Fibroblast of pulmonary artery (primary cell): ENCODE measurements at places on chromosomes 12 and 14.

GRCh38 chr14:103808403-103809001 lies 38.9 kb downstream of the PPP1R13B start:
- peak; percentile 82 for DNase-seq

DNA sequence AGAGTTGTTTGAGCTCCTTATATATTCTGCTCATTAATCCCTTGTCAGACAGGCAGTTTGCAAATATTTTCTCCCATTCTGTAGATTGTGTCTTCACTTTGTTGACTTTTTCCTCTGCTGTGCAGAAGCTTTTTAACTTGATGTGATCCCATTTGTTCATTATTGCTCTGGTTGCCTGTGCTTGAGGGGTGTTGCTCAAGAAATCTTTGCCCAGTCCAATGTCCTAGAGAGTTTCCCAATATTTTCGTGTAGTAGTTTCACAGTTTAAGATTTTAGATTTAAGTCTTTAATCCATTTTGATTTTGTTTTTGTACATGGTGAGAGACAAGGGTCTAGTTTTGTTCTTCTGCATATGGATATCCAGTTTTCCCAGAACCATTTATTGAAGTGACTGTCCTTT lies 19.8 kb downstream of the ABCC9 start:
- no peak for DNase-seq

- DNase-seq = peak; percentile 90
Observed at GRCh38 chr12:75704664-75705063, 193.3 kb upstream of the KRR1 start.

- DNase-seq = peak; percentile 82
Observed at GRCh38 chr12:123237646-123238329, 4.6 kb downstream of the MTRFR start.

GRCh38 chr12:89568484-89568883 lies 42.6 kb upstream of the POC1B start:
- no peak for DNase-seq

DNA sequence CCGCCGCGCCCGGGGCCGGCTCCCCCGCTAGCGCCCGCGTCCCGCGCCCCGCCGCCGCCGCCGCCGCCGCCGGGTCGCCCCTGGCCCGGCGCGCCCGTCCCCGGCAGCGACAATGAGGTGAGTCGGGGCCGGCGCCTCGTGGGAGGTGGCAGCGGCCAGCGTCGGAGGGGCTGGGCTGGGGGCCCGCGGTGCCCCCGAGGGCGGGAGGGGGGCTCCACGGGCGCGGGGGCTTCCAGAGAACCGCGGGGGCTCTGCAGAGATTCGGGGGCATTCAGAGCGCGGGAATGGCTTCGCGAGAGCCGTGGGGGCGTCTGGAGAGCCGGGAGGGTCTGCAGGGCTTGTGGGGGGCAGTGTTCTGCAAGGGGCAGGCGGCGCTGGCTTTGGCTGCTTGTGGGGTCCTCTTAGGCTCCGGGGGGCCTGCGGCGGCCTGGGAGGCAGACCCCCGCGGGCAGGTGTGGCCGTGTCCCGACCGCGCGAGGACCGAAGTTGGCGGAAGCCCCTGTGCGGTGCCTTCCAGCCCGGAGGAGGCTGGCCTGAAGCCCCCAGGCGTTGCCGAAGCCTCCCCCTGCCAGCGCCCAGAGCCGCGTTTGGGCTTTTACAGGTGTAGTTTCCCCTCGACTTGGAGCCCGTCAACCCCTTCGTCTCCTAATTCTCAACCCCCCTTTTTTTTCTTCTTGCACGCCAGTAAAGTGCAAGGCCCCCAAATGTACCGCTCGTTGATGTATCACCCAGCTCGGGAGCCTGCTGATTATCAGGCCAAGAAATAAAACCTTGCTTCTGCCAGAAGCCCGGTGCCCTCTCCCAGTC lies 93.1 kb upstream of the EVL start:
- no peak for DNase-seq

DNA sequence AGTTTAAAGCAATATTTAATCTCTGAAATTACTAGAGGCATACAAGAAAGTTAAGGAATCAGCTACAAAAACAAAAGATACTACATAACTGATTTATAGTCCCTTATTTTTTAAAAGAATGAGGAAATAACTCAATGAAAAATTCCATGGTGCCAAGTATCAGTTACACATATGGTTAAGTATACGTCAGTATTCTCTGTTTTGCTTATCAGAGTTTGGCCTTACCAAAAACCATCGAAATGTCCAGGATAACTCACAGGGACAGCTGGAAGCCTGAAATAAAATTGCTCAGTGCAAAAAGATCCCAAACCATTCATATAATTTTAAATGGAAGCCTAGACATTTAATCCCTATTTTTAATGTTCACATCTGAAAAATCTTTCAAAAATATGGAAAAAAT lies 3.6 kb downstream of the CFL2 start:
- peak; percentile 36 for DNase-seq

DNA sequence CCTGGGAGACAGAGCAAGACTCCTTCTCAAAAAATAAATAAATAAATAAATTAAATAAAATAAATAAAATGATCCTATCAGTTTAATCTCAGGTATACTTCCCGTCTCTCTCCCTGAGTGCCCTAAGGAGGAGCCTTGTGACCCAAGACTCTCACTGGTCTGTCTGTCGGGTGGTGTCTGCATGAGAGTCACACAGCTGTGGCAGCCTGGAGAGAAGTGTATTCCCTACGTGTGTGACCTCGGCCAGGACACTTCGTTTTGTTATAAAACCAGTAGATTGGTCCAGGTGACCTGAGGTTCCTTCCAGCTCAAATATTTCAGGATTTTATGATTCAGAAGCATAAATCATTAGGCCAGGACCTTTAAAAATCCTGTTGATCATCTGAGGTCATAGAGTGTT lies 4.8 kb downstream of the SYNE3 start:
- no peak for DNase-seq

DNA sequence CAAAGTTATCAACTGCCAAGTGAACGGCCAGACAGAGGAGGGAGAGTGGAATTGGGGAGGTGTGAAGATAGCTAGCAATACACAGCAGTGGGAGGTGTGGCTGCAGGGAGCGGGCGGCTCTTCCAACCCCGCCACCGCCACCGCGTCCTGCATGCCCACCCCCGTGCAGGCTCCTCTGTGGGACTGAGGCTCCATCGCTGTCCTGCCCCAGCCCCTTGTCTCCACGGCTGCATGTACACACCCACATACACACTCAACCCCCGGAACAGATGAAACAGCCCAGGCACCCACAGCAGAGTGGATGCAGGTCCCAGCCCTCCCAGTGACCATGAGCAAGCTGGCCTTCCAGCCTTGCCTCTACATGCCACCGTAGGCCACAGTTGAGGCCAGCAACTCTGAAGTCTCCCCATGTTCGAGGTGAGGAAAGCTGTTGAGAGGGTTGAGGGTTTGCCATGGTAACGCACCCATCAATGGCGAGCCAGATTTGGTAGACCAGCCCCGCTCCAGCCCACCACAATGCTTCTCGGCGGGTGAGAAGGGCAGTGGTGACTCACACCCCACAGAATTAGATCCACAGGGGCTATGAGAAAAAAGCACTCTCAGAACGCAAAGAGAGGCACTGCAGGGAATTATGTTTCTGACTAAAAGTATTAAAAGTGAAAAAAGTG lies 39.3 kb downstream of the PITPNM2 start:
- DNase-seq = no peak

DNA sequence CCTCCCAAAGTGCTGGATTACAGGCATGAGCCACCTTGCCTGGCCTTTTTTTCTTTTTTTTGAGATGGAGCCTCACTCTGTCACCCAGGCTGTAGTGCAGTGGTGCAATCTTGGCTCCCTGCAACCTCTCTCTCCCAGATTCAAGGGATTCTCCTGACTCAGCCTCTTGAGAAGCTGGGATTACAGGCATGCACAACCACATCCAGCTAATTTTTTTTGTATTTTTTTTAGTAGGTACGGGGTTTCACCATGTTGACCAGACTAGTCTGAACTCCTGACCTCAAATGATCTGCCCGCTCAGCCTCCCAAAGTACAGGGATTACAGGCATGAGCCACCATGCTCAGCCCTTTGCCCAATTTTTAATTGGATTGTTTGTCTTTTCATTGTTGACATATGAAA lies 58.0 kb downstream of the SINHCAF start:
- DNase-seq = peak; percentile 8

DNA sequence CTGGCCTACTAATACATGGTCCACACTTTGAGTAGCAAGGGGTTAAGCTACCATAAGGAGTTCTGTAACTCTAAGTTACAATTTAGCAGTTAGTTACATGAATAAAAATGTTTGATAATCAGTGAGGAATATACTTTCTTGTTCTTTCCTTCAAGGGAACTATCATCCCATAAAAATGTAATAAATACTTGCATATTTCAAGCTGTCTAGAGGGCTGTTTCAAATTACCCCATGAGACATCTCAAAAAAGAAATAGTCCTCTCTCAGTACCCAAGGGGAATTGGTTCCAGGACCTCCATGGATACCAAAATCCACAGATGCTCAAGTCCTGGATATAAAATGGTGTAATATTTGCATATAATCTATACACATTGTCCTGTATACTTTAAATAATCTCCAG lies 48.7 kb upstream of the GNG2 start:
- no peak for DNase-seq

DNA sequence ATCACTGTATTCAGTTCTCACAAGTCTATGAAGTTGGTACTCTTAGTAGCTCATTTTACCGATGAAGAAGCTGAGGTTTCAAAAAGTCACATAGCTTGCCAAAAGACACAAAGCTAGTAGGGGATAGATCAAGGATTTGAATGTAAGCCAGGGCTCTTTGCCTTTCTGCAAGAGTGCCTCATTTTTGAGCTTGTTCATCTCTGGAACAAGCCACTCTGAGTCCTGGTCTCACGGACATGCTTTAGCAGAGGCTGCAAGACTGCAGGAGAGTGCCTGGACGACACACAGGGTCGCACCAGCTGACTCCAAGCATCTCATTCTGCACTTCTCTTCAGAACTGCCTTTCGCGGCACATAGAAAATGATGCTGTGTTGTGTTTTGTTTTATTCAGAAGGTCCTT lies 3.7 kb downstream of the NUAK1 start:
- DNase-seq = peak; percentile 57

DNA sequence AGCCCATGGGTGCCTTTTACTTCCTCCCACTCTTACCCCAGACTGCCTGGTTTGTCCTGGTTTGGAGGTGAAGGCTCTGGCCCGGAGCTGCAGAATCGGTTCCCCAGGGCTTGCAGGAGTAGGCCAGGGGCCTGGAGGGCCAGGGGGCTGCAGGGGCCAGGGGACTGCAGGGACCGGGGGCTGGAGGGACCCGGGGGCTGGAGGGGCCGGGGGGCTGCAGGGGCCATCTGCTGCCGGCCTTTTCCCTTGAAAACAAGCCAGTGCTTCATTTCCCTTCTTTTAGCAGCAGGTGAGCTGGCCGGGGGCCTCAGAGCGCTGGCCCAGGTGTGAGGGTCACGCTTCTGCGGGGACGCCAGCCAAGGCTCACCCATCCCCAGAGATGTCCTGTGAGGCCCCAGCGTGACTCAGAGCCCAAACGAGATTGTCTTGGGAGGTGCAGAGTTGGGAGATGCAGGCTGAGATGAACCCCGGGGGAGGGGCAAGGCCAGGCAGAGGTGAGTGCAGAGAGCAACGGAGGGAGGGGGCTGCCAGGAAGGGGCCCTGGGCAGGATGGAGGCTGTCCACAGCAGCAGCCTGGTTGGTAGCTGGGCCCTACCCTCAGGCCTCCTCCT lies 154.9 kb downstream of the KIF26A start:
- DNase-seq = no peak

DNA sequence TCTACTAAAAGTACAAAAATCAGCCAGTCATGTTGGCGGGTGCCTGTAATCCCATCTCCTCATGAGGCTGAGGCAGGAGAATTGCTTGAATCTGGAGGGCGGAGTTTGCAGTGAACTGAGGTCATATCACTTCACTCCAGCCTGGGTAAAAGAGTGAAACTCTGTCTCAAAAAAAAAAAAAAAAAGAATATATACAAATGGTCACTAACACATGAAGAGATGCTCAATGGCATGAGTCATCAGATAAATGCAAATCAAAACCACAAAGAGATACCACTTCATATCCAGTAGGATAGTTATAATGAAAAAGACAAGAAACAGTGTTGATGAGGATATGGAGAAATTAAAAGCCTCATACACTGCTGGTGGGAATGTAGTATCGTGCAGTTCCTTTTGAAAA lies 33.6 kb upstream of the METAP2 start:
- peak; percentile 5 for DNase-seq

DNA sequence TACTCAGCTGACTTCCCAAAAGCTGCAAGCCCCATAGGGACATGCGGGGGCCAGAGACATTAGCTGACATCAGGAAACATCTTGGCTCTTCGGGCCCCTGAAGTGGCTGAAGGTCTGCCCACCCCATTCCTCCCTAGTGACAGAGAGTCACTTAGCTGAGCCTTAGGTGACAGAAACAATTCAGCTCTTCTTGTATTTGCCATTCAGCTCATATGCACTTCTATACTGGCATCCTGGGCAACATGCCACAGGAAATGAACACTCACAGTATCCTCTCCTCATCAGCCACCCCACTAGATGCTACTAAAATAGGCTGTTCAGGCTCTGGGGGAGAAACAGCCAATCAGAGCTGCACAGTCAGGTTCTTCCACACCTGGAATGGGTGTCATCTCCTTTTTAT lies 3.4 kb downstream of the DCTN2 start:
- DNase-seq = no peak

- peak; percentile 9 for DNase-seq
Observed at GRCh38 chr12:47705229-47705565, 633 bp downstream of the RPAP3 start.

- DNase-seq = peak; percentile 77
Observed at GRCh38 chr14:76829650-76830421, 3.6 kb downstream of the LRRC74A start.

DNA sequence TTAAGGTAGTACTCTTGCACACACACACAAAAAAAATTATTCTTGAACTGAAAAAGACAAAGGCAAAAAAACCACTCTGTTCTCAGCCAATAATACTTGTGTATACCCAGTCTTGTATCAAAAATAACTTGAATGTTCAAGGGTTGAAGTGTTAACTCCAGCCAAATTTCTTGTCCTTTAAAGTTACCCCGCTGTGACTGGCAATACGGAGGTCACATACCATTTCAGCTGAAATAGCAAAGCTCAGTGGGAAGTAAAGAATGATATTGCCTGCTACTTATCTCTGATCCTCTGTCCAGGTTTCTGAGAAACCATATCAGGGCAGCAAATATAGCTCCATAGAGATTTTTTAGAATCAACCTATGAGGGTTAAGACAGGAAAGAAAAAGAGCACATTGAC lies 167.4 kb downstream of the C12orf50 start:
- DNase-seq = no peak

- DNase-seq = no peak
Observed at GRCh38 chr12:132617822-132618682, 524 bp upstream of the P2RX2 start.

- peak; percentile 90 for DNase-seq
Observed at GRCh38 chr14:59275668-59276067, 87.2 kb downstream of the DAAM1 start.

- peak; percentile 61 for DNase-seq
Observed at GRCh38 chr12:85029456-85029855, 6.6 kb downstream of the TSPAN19 start.
